GM18507 (cell line): ENCODE measurements at places on chromosomes 12 and 14.

DNA sequence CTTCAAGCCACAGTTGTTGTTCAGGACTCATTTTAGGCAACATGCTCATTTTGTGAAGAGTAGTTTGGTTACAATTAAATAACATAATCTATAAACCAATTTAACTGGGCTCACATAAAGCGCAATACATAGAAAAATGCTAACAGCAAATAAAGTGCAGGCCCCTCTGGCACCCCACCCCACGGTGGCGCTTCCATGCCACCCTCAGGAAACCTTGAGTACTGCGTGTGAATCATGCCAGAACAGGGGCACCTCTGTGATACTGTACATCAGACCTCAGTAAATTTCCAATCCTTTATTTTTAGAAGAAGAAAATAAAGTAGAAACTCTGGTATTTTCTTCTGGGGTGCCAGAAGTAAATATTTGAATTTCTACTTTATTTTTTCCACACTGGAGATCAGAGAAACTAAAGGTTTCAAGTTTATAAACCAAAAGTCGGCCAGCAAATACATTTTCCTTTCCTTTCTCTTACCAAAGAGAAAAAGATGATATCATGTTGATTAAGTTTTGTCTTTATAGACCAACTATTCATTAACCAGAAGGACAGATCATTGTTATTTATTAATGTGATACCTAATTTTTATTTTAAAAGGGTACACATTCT is 316.8 kb downstream of the PAWR start:
- no peak for DNase-seq

GRCh38 chr14:48454887-48455286 is 779.5 kb upstream of the MDGA2 start:
- DNase-seq = no peak

DNA sequence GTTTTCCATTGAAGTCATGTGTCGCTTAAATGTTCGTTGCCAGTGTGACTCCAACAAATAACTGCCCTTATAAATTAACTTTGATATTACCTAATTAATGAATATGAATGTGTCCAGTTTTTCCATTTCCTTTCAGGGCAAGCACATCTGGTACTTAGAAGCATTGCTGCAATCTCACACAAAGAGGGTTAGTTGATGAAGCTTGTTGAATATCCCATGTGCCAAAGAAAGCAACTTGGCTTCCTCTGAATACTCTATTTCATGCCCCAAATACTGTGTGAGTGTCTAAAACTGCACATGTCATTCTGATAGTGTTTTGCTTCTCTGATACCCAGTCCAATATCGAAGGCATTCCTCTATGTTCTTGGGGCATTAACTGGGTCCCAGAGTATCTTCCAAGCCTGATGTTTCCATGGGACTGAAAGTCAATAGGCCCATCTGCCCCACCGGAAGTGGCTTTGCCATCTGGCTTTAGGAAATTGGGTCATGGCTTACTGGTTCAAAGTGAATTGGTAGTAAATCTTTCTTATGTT is 75.8 kb upstream of the CNTN1 start:
- no peak for DNase-seq

- no peak for DNase-seq
Observed at GRCh38 chr14:25042362-25043299, 7.3 kb downstream of the STXBP6 start.

DNA sequence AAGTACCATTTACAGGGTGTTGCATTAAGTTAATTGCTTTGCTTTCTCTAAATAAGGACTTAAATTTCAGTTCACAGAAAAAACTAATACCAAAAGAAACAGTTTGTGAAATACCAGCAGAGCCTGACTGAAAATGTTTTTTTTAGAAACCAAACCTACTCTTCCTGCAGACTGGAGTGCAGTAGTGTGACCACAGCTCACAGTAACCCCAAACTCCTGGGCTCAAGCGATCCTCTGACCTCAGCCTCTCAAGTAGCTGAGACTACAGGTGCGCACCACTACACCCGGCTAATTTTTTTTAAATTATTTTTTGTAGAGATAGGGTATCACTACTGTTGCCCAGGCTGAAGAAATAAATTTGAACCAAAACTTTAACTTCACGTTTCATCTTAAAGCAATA is 103.5 kb upstream of the PLEKHA5 start:
- DNase-seq = no peak

GRCh38 chr14:83491091-83491490 is 1957.4 kb upstream of the SEL1L start:
- no peak for DNase-seq

GRCh38 chr14:29926701-29927375 is 809 bp downstream of the PRKD1 start:
- no peak for DNase-seq

DNA sequence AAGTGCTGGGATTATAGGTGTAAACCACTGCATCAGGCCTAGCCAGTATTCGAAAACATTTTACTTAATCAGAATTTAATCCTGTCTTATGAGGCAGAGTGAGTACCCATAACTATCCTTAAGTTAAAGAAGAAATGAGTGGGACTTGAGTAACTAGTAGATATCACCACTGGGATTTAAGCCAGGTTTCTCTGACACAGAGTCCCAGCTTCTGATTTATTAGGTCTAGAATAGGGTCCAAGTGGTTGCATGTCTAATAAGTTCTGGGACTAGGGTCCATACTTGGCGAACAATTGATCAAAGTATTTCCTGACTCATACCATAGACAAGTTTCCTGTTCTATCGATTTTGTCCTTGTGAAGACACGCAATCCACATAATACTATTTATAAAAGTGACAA is 18.9 kb downstream of the PTPRB start:
- no peak for DNase-seq

- DNase-seq = no peak
Observed at GRCh38 chr12:86015026-86015425, 140.9 kb downstream of the NTS start.
